Naive thymus-derived CD8-positive, alpha-beta T cell (primary cell): ENCODE measurements at places on chromosomes 5 and 9.

DNA sequence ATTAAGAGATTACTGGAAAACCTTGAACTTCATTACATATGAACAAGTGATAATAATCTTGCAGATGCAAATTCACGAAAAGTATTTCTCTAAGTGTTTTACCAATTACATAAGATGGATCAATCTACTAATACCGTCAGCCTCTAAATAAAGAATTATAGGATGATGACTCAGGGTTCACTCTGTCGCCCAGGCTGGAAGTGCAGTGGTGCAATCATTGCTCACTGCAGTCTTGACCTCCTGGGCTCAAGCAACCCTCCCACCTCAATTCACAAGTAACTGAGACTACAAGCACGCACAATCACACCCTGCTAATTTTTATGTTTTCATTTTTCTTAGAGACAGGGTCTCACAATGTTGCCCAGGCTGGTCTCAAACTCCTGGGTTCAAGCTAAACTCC, 56.1 kb downstream of the CHD1 start:
- no peak for DNase-seq

GRCh38 chr5:58117542-58117941, 342.3 kb downstream of the PLK2 start:
- DNase-seq = no peak

DNA sequence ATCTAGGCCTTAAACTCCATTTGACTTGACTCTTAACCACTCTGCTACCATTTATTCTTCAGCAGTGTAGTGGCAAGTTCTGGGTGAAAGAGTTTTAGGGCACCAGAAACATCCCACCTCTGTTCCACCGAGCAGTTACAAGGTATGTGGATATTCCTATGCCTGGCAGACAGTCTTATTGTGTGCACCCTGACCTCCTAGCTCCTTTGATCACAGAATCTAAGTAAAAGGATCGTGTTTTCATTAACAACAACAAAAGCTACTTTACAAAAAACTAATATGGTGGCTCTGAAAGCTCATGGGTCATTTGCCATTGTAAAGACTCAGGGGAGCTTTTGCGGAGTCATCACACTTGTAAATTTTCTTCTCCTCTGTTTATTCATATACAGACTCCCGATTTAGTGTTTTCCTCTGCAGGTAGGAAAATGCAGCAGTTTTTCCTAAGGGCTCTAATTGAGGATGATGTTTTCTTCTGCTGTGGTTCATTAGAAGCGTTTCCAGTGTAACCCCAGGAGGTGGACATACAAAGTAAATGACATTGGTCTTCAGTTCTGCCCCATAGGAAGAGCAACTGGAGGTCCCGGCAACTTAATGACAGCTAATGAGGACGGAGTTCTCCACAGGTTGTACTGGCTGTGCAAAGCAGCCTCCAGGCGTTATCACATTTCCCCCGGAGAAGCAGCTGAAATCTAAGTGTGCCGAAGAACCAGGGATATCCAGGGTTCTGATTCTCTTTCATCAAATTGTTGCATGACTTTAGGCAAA, 78.2 kb downstream of the ATP10B start:
- DNase-seq = no peak

GRCh38 chr9:99808454-99808853, 13.2 kb upstream of the NR4A3 start:
- no peak for DNase-seq

DNA sequence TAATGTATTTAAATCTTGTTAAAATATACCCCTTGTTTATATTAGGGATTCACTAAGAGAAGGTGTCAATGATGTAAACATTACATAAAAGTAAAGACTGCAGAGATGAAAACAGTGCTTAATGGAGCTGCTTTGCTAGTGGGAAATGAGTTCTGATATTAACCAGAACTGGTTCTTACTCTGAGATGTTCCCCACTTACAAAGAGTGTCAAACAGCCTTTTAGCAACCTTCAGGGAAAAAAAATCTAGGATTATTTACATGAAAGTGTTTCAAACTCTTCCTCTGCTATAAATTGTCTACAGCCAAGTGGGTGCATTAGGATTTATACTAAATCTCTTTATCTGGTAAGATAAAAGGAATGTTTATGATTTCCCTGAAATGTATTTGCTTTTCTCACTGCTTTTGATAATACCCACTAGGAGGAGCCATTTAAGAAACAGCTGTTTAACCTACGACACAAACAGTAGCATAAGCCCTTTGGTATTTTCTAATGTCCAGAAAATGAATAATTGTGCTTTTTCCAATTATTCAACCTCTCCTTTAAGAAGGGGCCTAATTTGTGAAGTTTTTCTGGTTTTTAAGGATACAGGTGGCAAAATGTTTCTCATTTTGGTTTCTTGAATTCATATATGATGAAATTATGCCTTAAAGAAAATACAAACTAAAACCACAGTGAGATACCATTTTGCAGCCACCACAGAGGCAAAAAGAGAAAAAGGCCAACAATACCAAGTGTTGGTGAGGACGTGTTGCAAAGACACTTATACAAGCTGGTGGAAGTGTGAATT, 186.3 kb downstream of the TLE4 start:
- DNase-seq = no peak

DNA sequence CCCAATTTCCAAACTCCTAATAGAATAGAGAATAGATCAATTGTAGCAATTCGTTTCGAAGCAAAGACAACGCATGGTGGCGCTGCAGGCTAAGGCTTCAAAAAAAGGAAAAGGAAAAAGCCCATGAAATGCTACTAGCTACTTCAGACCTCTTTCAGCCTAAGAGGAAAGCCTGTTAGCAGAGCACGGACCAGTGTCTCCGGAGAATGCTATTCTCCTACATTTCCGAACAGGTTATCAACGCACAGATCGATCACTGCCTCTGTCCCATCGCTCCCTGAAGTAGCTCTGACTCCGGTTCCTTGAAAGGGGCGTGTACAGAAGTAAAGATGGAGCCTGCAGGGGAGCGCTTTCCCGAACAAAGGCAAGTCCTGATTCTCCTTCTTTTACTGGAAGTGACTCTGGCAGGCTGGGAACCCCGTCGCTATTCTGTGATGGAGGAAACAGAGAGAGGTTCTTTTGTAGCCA, at the start of gene PCDHB15:
TSS of gene PCDHB15 (plus strand) at position 146 of the 468 bp plus-strand sequence. CDS start at position 330, 184 bp downstream.
- DNase-seq = peak; percentile 4

DNA sequence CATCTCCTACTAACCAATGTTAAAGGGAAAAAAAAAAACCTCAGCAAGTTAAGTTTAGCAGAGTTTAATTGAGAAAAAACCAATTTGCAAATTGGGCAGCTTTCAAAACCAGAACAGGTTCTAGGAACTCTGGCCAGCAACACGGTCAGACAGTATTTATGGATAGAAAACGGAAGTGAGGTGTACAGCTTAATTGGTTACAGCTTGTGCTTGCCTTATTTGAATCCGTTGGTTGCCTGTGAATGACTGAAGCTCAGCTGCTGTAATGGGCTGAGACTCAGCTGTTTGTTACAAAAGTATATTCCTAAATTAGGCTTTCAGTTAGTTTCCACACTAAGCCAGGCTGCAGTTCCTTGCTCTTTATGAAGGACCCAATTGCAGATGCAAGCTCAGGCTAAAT, 217.0 kb downstream of the SREK1 start:
- no peak for DNase-seq

DNA sequence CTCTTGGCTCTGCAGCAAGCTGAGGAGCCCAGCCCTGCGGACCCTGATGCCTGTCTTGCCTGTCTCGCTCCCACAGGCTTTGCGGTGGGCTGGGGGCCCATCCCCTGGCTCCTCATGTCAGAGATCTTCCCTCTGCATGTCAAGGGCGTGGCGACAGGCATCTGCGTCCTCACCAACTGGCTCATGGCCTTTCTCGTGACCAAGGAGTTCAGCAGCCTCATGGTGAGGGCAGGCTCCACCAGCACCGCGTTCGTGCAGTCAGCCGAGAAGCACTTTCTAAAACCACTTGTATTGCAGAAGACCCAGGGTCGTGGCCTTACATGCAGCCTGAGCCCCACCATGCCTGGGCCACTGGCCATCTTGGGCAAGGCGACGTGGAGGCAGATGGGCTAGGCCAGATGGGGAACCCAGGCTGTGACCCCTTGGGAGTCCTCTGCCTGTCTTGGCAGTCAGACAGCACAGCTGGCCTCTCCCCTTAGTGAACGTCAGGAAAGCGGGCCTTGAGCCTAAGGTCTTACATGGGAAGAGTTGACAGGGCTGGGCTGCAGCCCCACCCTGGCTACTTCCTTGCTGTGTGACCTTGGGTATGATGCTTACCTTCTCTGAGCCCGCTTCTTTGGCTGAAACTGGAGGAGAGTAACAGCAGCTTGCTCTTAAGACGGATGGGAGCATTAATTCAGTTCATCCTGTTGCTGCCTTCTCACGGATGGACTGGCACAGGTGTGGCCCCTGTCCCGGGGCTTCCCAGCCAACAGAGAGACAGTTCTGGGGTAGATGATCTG, 8.6 kb downstream of the SLC2A8 start:
- DNase-seq = no peak

DNA sequence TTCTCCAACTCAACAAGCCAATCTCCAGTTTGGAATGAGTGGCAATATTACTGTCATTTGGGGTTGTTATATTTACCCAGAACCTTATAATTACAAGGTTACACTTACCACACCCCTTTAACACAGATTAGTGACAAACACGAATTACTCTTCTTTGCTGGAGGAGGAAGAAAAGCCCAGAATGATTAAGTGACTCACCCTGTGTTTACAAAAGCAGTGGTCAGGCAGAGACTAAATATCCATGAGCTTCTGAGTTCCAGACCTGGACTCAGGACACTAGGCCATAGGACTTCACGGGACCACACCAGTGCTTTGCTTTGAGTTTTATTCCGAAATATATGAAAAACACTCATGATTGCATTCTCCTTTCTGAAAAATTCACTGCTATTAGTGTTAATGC, 370.8 kb downstream of the TLE1 start:
- DNase-seq = no peak

DNA sequence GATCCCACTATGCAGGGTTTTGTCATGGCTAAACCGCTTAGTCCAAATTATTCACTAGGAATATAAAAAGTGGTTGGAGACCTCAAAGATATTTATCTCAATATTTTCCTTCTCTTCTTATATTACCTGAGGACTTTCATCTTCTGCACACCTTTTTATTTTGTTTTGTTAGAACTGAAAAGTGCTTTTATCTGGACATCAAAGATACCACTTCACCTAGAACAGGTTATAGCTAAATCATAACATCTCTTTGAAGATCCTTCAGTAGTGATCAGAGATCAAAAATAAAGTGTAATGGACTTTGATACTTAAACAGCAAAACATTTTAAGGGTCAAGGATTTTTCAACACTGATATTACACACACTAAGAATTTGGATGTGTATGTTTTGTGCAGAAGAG, 160.2 kb downstream of the MCTP1 start:
- DNase-seq = no peak

DNA sequence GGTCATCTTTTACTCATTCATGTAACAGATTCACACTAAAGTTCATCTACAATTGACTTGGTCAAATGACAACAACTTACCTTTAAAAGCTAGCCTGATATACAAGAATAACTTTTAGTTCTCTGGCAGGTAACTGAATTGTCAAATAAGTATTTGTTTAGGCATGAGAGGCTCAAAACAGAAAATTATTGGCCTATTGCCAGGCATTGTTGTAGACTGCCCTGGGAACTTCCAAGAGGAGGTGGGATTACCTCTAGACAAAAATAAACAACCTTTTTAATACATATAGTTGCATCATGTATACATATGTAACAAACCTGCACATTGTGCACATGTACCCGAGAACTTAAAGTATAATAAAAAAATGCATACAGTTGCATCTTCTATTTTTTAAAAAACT, 18.2 kb upstream of the SLCO4C1 start:
- DNase-seq = no peak

- no peak for DNase-seq
Measured at GRCh38 chr9:79489261-79490000, 82.3 kb upstream of the TLE4 start.

DNA sequence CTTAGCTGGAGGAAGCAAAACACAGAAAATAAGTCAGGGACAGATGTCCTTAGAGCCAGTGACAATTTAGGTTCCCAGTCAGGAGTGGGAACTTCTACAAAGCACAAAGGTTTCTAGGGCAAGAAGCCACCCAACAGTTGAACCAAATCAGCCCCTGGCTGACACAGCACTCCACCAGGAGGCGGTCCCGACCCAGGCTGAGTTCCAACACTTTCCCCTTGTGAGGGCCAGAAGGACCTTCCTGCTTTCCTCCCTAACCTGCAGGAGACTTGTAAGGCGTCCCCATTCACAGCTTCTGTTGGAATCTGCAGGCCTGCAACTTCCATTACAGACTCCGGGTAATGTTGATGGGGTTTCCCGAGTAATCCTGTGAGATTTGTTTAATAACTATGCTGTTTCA, 416.4 kb upstream of the IRX1 start:
- DNase-seq = no peak

- DNase-seq = no peak
Measured at GRCh38 chr9:86389628-86390027, 35.4 kb upstream of the TUT7 start.

GRCh38 chr5:100691548-100691947, 156.4 kb downstream of the FAM174A start:
- no peak for DNase-seq
